ENCODE measurements at places on chromosomes 6 and 20.
A peak's percentile ranks its signal among the peaks of the same experiment; 100 is the strongest.

- DNase-seq = no peak
These were observed 1.9 kb downstream of the UBE2C start for GRCh38 chr20:45814314-45814713.

- DNase-seq = no peak
These were observed 10.6 kb downstream of the TEAD3 start for GRCh38 chr6:35486005-35486925.

GRCh38 chr20:52411611-52412010 is 220.0 kb upstream of the ZFP64 start:
- no peak for DNase-seq

DNA sequence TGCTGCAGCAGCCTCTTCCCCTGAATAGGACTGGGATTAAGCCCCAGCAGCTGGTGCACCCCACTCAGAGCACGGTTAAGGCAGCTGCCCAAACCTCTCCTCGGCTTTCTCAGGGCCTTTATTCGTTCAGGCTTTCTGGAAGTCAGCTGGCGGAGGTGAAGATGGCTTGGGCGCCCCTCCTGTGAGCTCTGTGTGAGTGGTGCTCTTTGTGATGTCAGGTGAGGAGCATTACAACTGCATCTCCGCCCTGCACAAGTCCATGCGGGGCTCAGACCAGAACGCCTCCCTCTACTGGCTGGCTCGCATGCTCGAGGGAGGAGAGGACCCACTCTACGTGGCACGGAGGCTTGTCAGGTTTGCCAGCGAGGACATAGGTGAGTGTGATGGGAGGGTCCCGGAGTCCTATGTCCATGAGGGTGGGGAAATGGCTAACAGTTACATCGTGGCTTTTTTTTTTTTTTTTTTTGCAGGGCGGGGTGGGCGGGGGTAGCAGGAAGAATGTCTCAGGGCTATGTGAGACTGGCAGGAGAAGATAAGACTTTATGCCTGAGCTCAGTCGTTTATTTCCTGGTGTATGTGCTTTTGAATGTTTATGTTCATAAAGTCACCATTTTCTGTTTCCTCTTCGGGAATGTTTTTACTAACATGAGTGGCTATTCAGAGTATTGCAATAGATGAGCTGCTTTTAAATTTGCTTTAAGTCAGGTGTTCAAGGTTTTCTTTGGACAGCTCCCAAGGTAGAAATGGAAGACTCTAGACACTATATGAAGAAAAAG is 18.2 kb downstream of the WRNIP1 start:
- no peak for DNase-seq

DNA sequence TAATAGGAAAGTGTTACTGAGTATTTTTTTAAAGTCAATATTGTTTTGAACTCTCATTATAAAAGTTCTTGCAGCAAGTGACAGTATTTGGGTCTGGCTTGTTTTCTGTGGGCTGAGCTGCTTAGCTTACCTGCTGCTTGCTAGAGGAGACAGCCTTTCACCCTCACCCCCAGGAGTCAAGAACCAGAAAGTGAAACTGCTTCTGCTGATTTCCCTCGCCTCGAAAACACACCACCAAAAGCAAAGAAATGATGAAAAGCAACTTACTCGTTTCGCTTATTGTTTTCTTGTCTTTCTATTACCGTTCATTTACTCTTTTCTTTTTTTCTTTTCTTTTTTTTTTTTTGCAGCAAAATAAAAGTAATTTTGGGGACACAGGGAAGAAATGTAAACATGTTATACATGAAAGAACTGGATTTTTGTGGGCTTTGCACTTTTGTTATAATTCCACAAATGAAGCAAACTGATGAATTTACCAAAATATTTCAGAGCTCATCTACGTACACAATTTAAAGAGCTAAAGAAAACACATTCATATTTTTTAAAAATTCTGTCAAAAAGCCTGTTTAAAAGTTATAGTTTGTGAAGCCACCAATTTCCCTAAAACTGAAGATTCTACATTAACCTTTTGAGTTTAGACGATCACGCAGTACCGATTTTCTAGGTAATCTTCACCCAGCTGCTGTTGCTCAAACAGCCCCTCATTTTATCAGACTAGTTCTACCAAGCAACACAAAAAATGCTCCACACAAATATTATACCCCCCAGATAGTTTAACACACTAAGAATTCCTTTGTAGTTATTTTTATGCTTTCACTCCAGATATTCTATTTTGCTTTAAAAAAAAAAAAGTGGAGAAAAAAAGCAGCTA is 1.7 kb downstream of the SCML4 start:
- no peak for DNase-seq

DNA sequence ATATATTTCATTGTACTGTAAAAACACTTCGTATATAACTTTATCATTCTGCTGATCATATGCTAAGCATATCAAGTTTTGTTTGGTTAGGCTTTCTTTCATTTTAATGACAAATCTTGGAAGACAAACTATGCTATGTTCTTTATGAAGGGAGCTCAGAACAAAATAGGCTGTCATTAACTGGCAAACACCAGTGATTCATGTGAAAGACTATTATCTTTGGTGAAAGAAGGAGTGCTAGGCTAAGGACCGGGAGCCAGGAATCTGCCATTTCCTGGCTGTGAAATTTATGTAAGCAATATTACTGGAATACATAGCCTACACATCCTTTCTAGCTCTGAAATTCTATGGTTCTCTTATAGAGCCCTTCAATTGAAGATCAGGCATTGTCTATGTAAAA is 136.2 kb upstream of the CCN2 start:
- DNase-seq = no peak

- DNase-seq = no peak
These were observed 5.3 kb downstream of the ZNF512B start for GRCh38 chr20:63964412-63964811.

DNA sequence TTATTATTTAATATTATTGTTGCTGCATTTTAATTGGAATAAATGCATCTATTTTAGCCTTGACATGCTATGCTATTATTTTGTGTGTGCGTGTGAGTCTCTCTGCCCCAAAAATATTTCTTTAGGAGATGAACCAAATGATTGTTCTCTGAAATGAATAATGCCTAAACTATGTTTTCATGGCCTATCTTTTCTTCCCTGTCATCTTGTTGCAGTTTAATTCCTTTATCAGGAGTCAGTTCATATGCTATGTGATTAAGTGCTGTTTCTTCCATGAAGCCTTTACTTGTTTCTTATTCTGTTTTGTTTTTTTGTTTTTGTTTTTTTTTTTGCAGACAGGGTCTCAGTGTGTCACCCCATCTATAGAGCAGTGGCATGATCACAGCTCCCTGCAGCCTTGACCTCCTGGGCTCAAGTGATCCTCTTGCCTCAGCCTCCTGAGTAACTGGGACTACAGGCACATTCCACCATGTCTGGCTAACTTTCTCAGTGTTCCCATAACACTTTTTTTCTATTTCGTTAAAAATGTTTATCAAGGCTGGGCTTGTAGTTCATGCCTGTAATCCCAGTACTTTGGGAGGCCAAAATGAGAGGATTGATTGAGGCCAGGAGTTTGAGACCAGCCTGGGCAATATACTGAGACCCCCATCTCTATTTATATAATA is 25.7 kb downstream of the TPX2 start:
- DNase-seq = no peak

- DNase-seq = peak; percentile 50
These were observed 108.4 kb downstream of the RTN4IP1 start for GRCh38 chr6:106520711-106521401.

DNA sequence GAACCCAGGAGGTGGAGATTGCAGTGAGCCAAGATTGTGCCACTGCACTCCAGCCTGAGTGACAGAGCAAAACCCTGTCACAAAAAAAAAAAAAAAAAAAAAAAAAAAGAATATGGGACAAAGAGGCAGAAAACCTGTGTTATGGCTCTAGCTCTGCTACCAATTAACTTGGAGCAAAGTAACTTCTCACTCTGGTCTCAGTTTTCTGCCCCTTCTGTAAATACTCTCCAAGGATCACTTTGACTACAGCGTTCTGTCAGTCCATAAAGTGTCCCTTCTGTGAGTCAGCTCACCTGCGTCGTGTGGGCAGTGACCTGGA is 24.6 kb downstream of the C6orf132 start:
- DNase-seq = no peak

GRCh38 chr6:152091201-152091600 is 283.7 kb downstream of the ESR1 start:
- DNase-seq = no peak

DNA sequence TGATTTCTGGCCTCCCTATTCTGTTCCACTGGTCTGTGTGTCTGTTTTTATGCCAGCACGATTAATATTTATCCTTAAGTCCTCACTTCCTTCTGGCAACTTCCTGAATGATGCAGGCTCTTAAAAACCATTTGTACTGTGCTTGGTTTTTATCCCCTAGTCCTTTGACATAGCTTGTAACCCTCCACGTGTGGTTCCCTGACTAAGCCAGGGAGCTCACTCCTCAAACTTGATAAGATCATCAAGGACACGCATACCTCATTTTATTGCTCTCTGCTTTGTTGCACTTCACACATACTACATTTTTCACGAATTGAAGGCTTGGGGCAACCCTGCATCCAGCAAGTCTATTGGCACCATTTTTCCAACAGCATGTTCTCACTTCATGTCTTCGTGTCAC is 166.4 kb upstream of the UST start:
- DNase-seq = no peak

- no peak for DNase-seq
These were observed 4.6 kb upstream of the TBPL1 start for GRCh38 chr6:133948472-133948871.

DNA sequence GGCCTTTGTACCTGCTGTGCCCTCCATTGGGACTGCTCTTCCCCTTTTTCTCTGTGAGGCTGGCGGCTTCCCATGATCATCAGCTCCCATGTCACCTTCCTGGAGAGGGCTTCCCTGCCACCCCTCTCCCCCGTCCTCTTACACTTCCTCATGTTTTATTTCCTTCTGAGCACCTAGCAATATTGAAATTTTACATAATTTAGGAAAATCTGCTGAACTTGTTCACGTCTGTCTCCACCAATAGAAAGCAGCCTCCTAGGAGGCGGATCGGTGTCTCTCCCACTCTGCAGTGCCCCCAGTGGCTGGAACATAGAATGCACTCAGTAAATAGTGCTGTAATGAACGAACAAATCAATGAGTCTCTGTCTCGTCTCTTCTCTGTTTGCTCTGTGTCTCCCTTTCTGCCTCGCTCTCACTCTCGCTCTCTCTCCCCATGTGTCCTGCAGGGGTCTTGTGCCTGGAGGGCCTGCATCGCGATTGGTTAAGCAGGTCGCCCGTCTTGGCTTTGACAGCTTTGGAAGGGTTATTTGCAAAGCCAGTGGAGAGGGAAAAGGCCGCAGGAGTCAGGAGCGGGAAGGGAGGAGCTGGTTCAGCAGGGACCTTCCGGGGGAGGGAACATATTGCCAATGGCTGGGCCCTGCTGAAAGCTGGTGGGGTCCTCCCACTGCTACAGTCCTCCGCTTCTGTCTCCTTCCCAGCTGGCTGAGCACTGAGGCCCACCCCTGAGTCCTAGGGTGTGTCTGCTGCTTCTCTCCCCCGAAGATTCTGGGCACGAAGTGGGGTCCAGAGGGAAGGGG is 12.1 kb upstream of the OCSTAMP start:
- DNase-seq = no peak

DNA sequence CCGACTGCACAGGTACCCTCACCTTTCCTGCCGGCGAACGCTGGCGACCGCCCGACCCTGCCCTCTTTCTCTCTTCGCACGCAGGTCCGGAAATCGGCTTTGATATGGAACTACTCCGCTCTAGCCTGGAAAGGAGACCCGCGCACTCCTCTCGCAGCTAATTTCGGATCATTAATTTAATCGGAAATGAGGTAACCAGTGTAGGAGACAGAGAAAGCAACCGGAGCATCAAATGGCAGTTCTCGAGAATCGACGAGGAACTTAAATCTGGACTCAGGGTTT is 949 bp upstream of the ATXN1 start:
- no peak for DNase-seq

DNA sequence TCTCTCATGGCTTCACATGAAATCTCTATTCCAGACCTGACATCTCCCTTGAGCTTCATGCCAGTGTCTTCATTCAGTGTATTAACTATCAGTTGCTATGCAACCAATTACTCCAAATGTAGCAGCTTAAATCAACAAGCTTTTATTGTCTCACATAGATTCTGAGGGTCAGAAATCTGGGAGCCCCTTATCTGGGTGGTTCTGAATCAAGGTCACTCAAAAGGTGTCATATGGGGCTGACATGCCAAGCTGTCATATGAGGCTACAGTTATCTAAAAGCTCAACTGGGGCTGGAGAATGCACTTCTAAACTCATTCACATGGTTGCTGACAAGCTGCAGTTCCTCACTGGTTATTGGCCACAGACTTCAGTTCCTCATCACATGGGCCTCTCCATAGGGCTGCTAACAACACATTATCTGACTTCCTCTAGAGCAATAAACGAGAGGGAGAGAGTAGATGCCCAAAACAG is 7.3 kb upstream of the CGA start:
- DNase-seq = no peak

DNA sequence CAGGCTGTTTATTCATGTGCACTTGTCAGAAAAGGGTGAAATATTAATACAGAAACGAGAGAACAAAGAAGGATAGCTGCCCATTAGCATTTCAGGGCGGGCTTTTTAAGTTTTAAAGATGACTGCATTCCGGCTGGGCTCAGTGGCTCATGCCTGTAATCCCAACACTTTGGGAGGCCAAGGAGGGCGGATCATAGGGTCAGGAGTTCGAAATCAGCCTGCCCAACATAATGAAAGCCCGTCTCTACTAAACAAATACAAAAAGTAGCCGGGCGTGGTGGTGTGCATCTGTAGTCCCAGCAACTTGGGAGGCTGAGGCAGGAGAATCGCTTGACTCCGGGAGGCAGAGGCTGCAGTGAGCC is 130.5 kb downstream of the HFE start:
- DNase-seq = no peak

- no peak for DNase-seq
These were observed 24.5 kb downstream of the TTBK1 start for GRCh38 chr6:43267619-43268354.

GRCh38 chr6:1604158-1605003 is 5.3 kb upstream of the FOXC1 start:
- DNase-seq = peak; percentile 43

DNA sequence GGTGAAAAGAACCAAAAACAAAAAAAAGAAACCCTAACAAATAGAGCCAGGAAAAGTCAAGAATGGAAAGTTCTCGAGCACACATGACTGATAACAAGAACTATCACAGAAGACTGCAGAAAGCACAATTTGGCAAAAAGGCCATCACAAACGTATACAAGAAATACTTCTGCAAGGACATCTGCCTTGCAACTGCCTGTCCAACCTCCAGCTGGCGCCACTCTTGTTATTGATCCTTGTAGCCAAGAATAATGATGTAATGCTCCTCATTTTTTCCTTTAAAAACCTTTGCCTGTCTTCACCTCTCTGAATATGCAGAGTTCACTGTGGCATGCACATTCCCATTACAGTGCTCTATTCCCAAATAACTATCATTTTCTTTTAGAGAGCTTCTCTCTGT is 87.9 kb upstream of the BMP5 start:
- no peak for DNase-seq

GRCh38 chr6:44800784-44801592 is 413.5 kb downstream of the CDC5L start:
- DNase-seq = no peak

GRCh38 chr6:74851596-74851995 is 354.3 kb downstream of the COL12A1 start:
- DNase-seq = no peak

GRCh38 chr6:127102859-127103258 is 15.6 kb upstream of the RSPO3 start:
- DNase-seq = no peak

Data from stimulated activated CD4-positive, alpha-beta T cell treated with anti-CD3 and anti-CD28 coated beads, Interleukin-15, amount 100 ng/mL, for 1 hour (primary cell).